ENCODE measurements at places on chromosomes 5 and 9. TPM values are rescaled to one million over a fixed set of nuclear protein-coding genes. Genes with fewer than 3 reads are reported as not detected.

Gene NUDT12
- total RNA-seq = 12.5 TPM

Gene FSTL4
- 6.1 TPM for total RNA-seq

Gene FAT2
- total RNA-seq = 0.30 TPM

Gene AK3
- total RNA-seq = 23.9 TPM

Gene STING1
- total RNA-seq = 0.26 TPM

Gene PKD2L2
- not detected for total RNA-seq

Gene EPB41L4B
- 23.7 TPM for total RNA-seq

Gene PTGR1
- 28.5 TPM for total RNA-seq

Gene HTR1A
- total RNA-seq = 3.8 TPM

Gene IFNA2
- not detected for total RNA-seq

Gene TAS2R1
- total RNA-seq = not detected

Gene SLC12A2
- total RNA-seq = 16.4 TPM

Gene RANBP17
- total RNA-seq = 16.2 TPM

Gene ZNF462
- 163 TPM for total RNA-seq

Gene NME5
- total RNA-seq = 0.89 TPM

Gene GCNT4
- 14.4 TPM for total RNA-seq

Gene KCNIP1
- 0.52 TPM for total RNA-seq

Gene RRAGA
- 46.2 TPM for total RNA-seq

Gene IL31RA
- total RNA-seq = not detected

Gene SLC36A2
- total RNA-seq = not detected

Gene ACOT12
- total RNA-seq = 0.33 TPM

Gene ARL14EPL
- not detected for total RNA-seq

Gene GPSM1
- 18.0 TPM for total RNA-seq

Gene CXXC5
- 78.3 TPM for total RNA-seq

Gene SPINK4
- not detected for total RNA-seq

Data from H1 (cell line).